Left lobe of liver (tissue), 2 donors: ENCODE measurements at places on chromosomes 3 and 15. TPM values are rescaled to one million over a fixed set of nuclear protein-coding genes. Genes with fewer than 3 reads are reported as not detected.

- no peak for DNase-seq
Measured at GRCh38 chr3:183987000-183987600, 30.6 kb downstream of the ABCC5 start.

GRCh38 chr15:75591655-75592364 lies 12.7 kb upstream of the PTPN9 start:
- DNase-seq = no peak

PLCH1 gene
- 0.08 TPM for total RNA-seq

HIGD2B gene
- not detected for total RNA-seq

GRCh38 chr3:99505646-99506269 lies 132.6 kb upstream of the COL8A1 start:
- no peak for DNase-seq

MAGI1 gene
- total RNA-seq = 28.3 TPM
